ENCODE measurements at places on chromosomes 5 and 9.

GRCh38 chr5:173535166-173535975 is 81.1 kb downstream of the BOD1 start:
- H3K27ac ChIP-seq, result no peak overlapping the region
- no peaks in the 10 kb centered on the region for H3K27me3 ChIP-seq
- H3K36me3 ChIP-seq, result no peaks in the 10 kb centered on the region
- DNase-seq, result no peak
- H3K4me1 ChIP-seq, result no peaks in the 10 kb centered on the region

DNA sequence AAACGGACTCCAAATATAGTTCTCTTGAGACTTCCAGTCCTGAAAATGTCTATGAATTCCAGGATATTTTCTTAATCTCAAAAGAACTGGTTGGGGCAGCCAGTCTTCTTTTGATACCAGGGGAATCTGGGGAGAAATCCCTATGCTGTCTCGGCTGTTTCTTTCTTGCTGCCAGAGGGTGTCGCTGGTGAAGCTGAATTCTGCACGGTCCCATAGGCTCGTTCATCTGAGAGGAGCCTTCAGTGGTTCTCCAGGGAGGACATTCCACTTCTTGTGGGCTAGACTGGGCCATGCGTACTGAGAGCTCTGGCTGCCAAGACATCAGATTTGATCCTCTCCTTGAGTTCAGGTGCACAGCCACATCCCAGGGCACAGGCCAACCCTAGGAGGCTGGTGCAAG is 155.0 kb upstream of the CLINT1 start:
- H3K4me3 ChIP-seq, result no peak overlapping the region
- peaks cover 3% of the 10 kb centered on the region for H3K4me1 ChIP-seq
- peak; percentile 57 for DNase-seq

DNA sequence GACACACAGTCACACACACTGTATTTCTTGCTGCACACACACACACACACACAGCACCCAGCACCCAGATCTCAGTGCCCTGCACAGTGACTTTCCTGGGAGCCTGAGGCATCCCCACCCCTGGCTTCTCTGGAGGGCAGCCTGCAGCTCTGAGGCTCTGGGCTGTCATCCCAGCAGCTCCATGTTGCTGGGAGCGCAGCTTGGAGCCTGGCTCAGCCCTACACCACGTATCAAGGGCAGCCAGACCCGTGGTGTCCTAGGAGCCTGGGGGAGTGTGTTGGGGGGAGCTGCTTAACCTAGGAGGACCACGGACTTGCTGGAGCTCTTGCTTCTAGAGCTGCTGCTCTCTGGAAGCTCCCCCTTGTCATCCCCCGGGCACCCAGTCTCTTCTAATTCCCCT is 5.2 kb downstream of the IER5L start:
- H3K4me1 ChIP-seq, result peaks cover 4% of the 10 kb centered on the region
- no peaks in the 10 kb centered on the region for H3K36me3 ChIP-seq
- H3K27me3 ChIP-seq, result peaks cover 19% of the 10 kb centered on the region

DNA sequence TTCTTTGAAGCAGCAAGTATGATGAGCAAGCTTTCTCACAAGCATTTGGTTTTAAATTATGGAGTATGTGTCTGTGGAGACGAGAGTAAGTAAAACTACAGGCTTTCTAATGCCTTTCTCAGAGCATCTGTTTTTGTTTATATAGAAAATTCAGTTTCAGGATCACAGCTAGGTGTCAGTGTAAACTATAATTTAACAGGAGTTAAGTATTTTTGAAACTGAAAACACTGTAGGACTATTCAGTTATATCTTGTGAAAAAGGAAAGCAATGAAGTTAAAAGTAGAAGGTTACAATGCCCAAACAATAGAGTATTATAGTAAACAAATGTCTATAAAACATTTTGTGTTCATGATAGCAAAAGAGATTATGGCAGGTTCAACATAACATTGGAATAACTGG is 88.6 kb downstream of the JAK2 start:
- no peaks in the 10 kb centered on the region for H3K36me3 ChIP-seq
- H3K27ac ChIP-seq, result no peak overlapping the region
- H3K27me3 ChIP-seq, result no peaks in the 10 kb centered on the region
- no peaks in the 10 kb centered on the region for H3K4me1 ChIP-seq
- H3K4me3 ChIP-seq, result no peak overlapping the region

DNA sequence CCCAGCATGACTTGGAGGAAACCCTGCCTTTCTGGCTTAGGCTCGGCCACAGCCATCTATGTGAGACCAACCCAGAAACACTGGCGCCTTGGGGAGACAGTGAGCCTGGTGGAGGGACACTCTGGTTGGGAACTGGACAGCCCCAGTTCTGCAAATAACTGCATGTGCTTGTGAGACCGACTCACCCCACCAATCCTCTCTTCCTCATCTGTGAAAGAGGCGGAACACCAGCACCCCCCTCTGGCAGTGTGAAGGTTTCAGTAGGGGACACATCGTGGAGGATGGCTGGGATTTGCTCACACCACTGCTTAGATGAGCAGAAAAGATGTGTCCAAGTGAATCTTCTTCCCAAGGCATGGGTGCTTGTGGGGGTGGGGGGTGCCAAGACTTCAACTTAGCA is 43.4 kb upstream of the N4BP3 start:
- no peaks in the 10 kb centered on the region for H3K36me3 ChIP-seq
- H3K4me3 ChIP-seq, result no peak overlapping the region
- no peak overlapping the region for H3K27ac ChIP-seq
- DNase-seq, result no peak

- H3K4me3 ChIP-seq, result no peak overlapping the region
- no peak overlapping the region for H3K27ac ChIP-seq
- peaks cover 5% of the 10 kb centered on the region for H3K36me3 ChIP-seq
- DNase-seq, result no peak
- H3K4me1 ChIP-seq, result no peaks in the 10 kb centered on the region
Measured at GRCh38 chr9:93235300-93235960, 51.5 kb downstream of the WNK2 start.

DNA sequence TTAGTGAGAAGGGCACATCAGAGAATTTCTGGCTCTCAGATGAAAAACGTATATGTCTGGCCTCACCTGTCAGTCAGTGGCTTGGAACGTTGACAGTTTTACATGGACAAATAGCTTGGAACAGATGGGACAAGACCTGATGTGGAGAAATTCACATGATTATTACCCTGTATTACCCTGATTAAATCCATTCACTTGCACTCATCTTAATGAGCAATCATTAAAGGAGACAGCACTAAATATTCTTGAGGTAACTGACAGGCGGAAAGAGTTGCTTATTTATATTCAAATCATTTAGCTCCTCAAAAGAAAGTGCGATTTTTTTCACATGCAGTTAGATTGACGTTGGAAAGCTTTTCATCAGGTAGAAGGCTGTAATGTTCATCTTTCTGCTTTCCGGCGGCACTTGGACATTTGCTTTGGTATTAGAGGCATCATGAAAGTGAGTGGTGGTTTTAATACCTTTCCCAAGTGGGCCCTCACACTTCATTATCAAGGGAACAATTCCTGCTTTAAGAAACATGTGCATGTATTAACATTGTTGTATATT is 11.7 kb upstream of the TAS2R1 start:
- no peak for DNase-seq
- H3K27ac ChIP-seq, result no peak overlapping the region
- no peak overlapping the region for H3K4me3 ChIP-seq

DNA sequence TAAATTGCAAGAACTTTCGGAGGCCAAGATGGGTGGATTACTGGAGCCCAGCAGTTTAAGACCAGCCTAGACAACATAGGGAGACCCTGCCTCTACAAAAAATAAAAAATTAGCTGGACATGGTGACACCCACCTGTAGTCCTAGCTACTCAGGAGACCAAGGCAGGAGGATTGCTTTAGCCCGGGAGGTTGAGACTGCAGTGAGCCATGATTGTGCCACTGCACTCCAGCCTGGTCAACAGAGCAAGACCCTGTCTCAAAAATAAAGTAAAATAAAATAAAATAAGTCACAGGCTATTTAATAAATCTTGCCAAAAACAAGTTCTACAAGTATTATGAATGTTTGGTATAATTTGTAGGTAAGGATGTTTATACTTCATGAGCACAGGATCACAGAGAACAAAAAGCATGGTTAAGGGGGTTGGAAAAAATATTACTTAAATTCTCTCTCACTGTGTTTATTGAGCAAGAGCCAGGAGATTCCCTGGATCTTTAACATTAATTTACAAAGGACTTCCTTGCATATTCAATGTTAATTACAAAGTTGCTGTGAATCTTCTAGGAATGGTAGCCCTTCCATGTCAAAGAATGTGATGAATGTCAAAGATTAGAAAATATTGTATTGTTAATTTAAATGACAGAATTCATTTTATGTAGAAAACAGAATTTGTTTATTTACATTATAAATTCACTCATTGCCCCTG is 164.0 kb downstream of the RFX3 start:
- no peaks in the 10 kb centered on the region for H3K27me3 ChIP-seq
- no peak overlapping the region for H3K4me3 ChIP-seq
- H3K4me1 ChIP-seq, result no peaks in the 10 kb centered on the region

DNA sequence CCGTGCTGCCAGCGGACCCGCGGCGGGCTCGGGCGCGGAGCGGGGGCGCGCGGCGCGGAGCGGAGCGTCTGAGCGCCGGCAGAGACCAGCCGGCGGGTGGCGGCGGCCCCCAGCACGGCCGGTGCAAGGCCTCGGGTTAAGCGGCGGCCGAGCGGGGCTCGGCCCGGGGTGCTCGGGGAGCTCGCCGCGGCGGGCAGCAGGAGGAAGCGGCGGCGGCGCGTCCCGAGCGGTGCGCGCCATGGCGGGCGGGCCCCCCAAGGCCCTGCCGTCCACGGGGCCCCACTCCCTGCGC is 150 bp downstream of the SNX30 start:
- H3K4me3 ChIP-seq, result peak overlapping the region; percentile 79
- H3K27me3 ChIP-seq, result no peaks in the 10 kb centered on the region
- no peak for DNase-seq
- no peaks in the 10 kb centered on the region for H3K36me3 ChIP-seq
- peaks cover 4% of the 10 kb centered on the region for H3K4me1 ChIP-seq

DNA sequence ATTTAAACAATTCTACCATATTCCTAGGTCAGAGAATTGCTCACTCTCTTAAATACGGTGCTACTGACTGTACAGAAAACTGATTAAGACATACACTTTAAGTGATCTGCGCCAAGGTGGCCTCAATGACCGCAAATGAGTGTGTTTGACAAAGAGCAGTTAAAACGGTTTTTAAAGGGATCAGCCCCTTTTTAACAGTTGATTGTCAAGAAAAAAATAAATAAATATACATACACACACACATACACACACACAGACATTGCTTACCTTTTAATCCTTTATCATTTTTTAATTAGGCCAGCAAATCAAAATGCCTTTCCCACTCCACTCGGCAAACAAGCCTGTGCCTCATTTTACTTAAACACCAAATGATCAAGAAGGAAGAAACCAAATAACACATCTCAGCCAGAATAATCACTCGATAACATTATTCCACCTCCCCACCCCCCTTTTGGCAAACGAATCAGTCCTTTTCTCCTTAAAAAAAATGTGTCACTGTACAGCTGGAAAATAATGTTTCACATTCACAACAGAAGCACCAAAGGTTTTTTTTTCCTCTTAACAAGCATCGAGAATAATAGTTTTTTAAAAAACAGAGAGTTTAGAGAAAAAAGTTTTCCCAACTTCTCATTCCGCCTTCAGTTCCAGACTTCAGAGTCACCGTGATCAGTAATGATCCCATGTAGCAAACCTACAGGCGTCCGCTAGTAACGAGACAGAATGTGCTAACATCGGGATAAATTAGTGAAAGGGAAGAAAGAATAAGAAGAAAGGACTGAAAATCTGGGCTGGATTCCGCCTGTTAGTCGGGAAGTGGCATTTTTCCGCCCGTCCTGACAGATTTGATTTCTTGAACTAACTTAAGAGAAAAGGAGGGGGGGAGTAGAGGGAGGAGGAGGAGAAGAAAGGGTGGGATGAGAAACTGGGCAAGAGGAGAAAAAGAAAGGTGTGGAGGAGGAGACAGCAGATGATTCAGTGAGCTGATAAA is at the start of gene ZNF608:
Gene ZNF608 (minus strand): TSS at position 712 of the 988 bp plus-strand sequence. CDS start 1,650 bp downstream, outside the sequence.
- no peaks in the 10 kb centered on the region for H3K4me1 ChIP-seq
- peak within 1 kb of the TSS; percentile 84 for H3K4me3 ChIP-seq

DNA sequence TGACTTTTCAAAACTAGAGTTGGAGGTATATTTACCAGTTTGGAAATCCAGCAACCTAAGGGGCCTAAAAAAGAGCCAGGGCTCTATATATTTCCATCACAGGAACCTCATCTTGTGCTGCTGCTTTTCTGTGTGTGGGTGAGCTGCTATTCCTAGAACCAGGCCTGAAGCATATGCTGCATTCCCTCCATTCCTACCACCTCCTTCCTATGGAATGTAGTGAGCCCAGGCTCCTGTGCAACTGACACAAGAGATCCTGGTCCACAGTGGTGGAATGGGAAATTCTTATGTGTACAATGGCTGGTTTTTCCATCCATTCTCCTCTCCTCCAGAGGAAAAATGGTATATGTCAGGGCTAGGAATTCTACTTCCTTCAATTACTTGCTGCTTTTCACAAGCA is 39.1 kb downstream of the SPEF2 start:
- no peaks in the 10 kb centered on the region for H3K36me3 ChIP-seq
- no peak overlapping the region for H3K4me3 ChIP-seq
- H3K27me3 ChIP-seq, result no peaks in the 10 kb centered on the region
- H3K4me1 ChIP-seq, result peaks cover 1% of the 10 kb centered on the region

DNA sequence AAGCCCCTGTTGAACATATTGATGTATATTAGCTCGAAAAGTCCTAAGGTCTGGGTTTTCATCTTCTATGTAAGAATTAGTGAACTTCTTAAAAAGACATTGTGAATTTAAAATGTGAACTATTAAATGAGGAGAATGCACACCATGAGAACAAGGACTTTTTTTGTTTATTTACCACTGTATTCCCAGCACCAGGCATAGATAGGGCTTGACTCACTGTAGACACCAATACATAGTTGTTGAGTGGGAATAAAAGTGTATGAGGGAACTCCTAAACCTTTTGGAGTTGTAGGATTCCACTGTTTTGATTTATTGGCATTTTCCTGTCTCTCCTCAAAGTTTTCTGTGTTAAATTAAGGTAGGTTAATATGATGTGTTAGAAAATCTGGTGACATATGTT is 40.3 kb downstream of the NNT start:
- H3K4me3 ChIP-seq, result no peak overlapping the region
- H3K27me3 ChIP-seq, result no peaks in the 10 kb centered on the region
- DNase-seq, result no peak
- no peaks in the 10 kb centered on the region for H3K36me3 ChIP-seq
- H3K27ac ChIP-seq, result no peak overlapping the region

DNA sequence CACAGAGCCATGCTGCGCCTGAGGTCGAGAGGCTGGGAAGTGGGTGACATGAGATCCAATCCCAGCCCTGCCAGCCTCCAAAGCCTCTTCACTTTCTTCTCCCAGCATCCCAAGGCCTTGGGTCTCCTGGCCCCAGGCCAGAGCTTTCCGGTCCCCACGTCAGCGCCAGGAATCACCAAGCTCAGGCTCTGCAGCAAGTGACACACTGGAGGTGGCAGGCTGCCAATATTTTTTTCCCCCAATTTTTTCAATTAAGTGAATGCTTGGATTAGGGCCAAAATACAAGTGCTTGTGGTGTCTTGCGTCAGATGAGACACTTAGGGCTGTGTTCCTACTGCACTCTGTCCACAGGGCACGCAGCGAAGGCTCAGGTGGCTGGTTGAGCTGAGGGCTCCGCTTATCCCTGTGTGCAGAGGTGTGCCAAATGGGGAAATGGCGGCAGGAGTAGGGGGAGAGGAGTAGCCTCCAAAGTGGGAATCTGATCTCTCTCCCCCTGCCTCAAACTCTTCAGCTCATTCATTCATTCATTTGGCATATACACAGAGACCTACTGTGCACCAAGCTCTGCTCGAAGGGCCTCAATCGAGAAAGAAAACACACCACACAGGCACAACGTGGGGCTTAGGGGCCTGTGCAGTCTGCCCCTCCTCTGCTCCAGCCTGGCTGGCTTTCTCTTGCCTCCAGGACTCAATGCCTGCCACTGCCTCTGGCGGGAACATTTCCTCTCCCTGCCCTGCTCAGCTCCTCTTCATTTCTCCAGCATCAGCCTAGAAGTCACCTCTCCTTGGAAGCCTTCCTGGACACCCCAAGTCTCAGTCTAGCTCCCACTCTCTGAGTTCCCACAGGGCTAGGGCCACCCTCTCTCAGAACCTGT is 16.6 kb downstream of the SH3PXD2B start:
- H3K36me3 ChIP-seq, result peaks cover 3% of the 10 kb centered on the region
- H3K27ac ChIP-seq, result no peak overlapping the region
- no peaks in the 10 kb centered on the region for H3K27me3 ChIP-seq
